ENCODE measurements at places on chromosomes 12 and 14.

DNA sequence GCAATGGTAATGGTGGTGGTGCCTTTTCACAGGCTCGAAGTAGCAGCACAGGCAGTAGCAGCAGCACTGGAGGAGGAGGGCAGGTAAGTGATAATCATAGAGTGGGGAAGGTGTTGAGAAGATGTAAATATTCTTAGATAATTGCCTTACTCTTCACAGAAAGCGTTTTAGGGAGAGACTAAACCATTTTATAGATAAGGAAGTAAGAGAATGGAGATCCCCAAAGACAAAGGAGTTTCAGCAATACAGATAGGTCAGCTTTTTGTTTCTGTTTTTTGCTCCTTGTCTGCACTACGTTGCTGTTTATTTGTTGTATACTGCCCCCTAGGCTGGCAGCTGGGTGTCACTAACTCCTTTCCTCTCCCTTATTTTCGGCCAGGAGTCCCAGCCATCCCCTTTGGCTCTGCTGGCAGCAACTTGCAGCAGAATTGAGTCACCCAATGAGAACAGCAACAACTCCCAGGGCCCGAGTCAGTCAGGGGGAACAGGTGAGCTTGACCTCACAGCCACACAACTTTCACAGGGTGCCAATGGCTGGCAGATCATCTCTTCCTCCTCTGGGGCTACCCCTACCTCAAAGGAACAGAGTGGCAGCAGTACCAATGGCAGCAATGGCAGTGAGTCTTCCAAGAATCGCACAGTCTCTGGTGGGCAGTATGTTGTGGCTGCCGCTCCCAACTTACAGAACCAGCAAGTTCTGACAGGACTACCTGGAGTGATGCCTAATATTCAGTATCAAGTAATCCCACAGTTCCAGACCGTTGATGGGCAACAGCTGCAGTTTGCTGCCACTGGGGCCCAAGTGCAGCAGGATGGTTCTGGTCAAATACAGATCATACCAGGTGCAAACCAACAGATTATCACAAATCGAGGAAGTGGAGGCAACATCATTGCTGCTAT lies 2.0 kb downstream of the SP1 start:
- DNase-seq = peak; percentile 70

DNA sequence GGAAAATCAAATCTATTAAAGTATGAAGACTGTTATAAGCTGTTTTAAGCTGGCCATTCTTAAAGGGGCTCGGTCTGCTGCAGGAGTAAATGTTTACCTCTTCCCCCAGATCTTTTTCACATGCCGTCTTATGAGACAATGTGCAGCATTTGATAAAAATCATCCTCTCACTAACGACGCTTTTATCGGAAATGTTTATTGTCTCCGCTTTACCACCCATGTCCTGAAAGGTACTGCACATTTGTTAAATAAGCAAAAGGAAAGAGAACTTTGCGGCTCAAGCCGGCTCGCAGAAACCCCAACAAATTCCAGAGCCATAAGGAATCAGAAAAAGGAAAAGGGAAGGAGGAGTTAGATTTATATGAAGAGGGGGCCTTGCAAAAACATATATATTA lies 137.8 kb downstream of the HMGA2 start:
- no peak for DNase-seq

- no peak for DNase-seq
These were observed 58.3 kb downstream of the PRKCH start for GRCh38 chr14:61379639-61380184.

DNA sequence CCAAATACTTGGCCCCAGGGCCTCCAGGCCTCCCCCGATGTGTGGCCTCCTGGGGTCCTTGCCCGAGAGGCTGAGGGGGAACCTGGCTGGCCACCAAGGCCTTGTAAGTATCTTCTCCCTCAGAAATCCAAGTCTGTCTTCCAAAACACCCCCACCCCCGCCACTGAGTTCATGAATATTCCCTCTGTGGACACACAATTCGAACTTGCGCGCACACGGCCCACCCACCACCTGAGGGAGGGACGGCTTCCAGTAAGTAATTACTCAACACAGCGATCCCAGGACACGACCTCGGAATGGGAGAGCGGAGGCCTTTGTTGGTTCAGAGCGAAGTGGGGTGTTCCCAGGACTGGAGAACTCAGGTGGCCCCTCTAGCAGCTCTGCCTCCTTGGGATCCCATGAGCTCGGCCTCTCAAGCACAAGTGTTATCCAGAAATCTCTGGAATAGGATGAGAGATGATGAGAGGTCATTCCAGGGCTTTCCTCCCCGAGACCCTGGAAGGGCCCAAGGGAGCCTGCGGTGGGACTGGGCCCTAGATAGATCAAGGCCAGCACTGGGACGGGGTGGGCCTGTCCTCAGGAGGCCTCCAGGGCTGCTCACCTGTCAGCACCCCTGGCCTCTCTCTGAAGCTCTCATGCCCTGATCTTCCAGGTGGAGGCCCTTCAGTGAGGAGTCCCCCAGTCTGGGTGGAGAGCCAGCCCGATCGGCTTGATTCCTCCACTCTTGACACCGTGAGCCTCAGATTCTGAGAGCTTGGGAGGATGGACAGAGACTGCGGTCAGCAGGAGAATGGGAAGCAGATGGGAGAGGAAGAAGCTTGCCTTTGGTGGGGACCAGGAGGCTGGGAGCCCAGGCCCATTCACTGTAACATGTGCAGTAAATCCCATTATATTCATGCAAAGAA lies 219.0 kb upstream of the RTL1 start:
- peak; percentile 57 for DNase-seq

- DNase-seq = peak; percentile 78
These were observed 730 bp downstream of the CLSTN3 start for GRCh38 chr12:7130701-7131501.

DNA sequence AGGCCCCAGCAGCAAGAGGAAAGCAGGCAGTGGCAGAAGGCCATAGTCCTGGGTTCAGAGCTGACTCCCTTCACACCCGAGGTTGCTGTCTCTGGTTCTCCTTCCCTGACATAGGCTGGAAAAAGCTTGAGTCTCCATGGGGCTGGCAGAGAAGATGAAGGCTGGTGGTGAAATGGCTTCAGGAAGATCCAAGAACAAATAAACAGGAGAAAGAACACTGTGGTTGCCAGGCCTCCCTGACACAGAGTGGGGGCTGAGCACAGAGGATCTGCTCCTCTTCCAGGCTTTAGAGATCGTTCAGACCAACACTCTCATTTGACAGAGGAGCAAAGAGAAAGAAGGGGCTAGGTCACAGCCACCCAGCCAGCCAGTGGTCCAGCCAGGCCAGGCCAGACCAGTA lies 14.3 kb downstream of the HDAC7 start:
- no peak for DNase-seq

DNA sequence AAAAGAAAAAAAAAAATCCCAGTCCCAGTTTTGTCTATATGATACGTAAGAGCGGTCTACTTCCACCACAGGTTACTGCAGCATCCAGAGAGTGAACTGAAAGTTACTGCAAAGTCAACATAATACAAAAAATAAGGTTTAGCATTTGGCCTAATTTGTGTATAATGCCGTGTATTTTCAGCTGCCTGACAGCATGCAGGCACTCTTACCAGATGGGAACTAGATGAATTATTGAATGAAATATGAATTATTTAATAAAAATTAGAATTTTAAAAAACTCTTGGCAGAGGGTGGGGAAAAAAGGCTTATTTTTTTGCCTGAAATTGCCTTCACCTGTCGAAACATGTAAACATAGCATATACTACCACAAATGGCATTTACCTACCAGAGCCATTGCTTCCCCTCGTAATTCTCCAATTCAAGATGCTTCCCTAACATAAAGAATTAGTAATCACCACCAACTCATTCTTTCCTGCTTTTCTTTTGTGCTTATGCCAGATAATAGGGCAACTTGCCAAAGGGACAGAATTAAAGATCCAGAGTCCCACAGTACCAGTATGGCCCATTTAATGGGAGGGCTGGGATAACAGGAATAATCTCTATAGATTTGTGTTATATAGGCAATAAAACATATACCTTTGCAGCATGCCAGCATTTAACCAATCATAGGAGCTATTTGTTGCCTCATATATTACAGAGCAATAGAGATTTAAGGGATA lies 31.1 kb downstream of the ATF7 start:
- DNase-seq = no peak

DNA sequence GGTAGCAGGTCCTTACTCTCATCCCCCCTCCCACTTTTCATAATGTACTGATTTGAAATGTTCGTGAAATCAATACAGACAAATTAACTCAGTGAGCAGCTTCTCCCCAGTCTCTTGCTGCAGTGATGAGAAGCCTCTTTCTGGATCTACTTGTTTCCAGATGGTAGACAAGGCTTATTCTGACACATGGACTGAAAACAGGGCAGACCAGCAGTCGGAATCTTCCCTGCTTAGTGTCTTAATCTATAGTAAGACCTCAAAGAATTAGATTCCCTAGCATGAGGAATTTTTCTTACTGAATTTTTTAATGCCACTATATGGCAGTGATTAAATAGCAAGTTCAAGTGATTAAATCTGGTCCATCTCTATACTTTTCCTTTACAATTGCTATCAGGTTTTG lies 120.1 kb downstream of the RGS6 start:
- DNase-seq = no peak

- no peak for DNase-seq
These were observed 674 bp downstream of the VDR start for GRCh38 chr12:47903927-47904712.

- no peak for DNase-seq
These were observed 265.9 kb upstream of the NOVA1 start for GRCh38 chr14:26863736-26864135.

DNA sequence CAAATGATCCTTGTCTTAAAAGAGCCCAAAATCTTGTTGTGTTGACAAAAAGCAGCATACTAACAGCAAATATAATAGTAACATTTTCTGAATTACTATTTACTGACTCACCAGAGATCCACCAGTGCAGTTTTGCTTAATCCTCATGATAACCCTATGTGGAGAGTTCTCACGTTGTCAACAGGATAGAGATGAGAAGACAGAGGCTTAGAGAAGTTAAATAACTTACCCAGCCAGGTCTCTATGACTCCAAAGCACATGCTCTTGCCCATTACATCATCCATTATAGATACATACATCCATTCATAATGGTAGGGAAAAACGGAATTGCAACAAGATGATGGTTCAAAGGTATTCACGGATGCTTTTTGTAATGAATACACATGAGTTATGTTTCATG lies 111.9 kb downstream of the PAX9 start:
- DNase-seq = no peak

DNA sequence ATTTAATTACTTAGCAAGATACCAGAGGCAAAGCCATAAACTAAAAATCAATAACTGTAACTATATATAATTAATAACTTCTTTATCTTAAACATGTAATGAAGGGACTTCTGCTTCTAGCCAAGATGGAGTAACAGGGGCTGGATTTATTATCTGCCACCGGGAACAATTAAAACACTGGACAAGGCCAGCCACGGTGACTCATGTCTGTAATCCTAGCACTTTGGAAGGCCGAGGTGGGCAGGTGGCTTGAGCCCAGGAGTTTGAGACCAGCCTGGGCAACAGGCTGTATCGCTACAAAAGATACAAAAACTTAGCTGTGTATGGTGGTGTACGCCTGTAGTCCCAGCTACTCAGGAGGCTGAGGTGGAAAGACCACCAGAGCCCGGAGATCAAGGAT lies 113.6 kb downstream of the TAOK3 start:
- no peak for DNase-seq

- DNase-seq = no peak
These were observed 1.6 kb upstream of the WIF1 start for GRCh38 chr12:65122703-65123102.

DNA sequence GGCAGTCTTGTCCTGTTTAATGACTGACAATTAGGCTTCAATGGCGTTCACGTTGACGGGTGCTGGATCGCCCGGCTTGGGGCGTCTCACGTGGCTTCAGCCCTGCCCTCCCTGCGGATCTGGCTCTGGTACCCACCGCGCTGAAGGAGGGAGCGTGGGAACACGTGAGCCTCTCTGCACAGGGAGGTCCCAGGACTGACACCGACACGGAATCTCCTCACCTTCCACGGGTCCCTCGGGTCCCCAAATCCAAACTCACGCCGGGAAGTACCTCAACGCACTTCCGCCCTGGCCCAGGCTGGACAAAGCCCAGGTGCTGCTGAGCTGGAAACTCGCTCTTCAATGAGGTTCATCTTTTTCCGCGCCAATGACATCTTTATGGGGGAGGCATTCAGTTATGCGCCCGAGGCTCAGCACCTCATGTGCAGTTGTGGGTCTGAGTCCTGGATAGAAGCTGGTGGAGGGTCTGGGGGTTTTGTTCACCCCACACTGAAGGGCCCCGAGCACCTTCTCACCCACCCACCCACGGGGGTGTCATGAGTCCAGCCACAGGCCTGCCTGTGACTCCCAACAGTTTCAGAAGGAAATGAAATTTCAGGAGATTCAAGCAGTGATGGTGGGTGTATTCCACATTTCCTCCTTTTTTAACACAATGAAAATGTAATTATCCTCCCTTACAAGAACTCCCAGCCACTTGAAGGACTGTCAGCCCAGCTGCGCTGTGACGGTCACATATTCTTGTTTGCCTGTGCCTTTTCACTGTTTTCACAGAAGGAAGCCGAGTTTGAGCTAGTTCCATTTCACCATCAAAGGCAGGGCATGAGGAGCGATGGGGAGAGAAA lies 251.7 kb upstream of the SFSWAP start:
- no peak for DNase-seq

DNA sequence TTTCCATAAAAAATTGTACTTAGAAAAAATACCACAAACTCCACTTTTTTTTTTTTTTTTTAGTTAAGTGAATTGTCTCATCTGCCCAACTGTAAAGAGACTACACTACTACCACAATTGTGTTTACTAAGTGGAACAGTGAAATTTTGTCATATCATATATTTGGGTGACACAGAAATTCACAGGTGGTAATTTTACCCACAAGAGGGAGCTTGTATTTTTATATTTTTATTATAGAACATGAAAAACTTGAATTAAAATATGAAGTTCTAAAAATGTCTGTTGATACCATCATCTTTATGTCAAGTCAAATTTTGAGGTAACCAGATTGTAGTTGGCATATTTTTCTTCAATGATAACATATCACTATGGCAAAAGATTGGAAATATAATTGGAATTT lies 329.4 kb upstream of the SOX5 start:
- no peak for DNase-seq

GRCh38 chr12:30822385-30823155 lies 67.8 kb upstream of the CAPRIN2 start:
- DNase-seq = peak; percentile 88

DNA sequence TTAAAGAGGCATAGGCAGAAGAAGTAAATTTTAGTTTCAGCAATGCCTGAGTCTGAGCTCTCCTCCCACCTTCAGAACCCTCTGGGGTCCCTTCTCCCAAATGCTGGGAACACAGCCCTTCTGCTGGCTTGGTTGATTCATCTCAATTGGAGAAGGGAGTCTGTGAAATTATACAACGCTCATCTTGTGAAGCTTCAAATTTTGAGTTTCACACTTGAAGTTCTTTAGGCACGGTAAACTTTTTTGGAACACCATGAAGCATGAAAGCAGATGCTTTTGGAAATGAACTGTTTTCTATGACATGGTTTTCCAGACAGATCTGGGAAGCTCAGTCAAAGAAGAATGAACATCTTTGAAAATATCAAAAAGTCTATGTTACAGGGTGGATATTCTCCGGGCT lies 69.9 kb downstream of the TBK1 start:
- DNase-seq = no peak

All from sciatic nerve (tissue), 2 donors.